ENCODE measurements at places on chromosomes 4 and X.

GRCh38 chr4:156442912-156443311 lies 489.2 kb upstream of the CTSO start:
- DNase-seq, result no peak

GRCh38 chrX:151346931-151347543 lies 50.0 kb upstream of the VMA21 start:
- no peak for DNase-seq

DNA sequence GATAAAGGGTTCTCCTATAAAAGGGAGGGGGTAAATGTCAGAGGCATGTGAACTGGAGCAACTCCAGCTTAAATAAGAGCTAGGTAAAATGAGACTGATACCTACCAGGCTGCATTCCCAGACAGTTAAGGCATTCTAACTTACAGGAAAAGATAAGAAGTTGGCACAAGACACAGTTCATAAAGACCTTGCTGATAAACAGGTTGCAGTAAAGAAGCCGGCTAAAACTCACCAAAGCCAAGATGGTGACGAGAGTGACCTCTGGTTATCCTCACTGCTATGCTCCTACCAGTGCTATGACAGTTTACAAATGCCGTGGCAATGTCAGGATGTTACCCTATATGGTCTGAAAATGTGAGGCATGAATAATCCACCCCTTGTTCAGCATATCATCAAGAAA lies 13.1 kb upstream of the SULT1B1 start:
- DNase-seq, result no peak

GRCh38 chr4:186770481-186771175 lies 47.0 kb upstream of the FAT1 start:
- DNase-seq, result no peak

GRCh38 chr4:8251110-8251883 lies 18.3 kb upstream of the HTRA3 start:
- peak; percentile 24 for DNase-seq

GRCh38 chrX:65697915-65698796 lies 30.7 kb downstream of the MSN start:
- DNase-seq, result no peak
